ENCODE measurements at places on chromosomes 5 and 9. TPM values are rescaled to one million over a fixed set of nuclear protein-coding genes. Genes with fewer than 3 reads are reported as not detected.

DNA sequence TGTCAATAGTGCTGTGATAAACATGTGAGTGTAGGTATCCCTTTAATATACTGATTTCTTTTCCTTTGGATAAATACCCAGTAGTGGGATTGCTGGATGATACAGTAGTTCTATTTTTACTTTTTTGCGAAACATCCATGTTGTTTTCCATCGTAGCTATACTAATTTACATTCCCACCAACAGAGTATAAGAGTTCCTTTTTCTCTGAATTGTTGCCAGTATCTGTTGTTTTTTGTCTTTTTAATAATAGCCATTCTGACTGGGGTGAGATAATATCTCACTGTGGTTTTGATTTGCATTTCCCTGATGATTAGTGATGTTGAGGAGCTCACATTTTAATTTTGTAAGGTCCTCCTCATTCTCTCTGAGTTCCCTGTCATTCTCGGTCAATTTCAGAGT lies 71.1 kb upstream of the NFIL3 start:
- DNase-seq, result no peak

GRCh38 chr9:15144622-15145061 lies 162.4 kb downstream of the TTC39B start:
- no peak for DNase-seq

- DNase-seq, result no peak
Measured at GRCh38 chr9:97411440-97411788, 482 bp upstream of the TDRD7 start.

IL3 gene
- total RNA-seq, result not detected
